D341Med (cell line): ENCODE measurements at places on chromosomes 16 and 17.

GRCh38 chr17:15122857-15123256 is 142.3 kb downstream of the PMP22 start:
- no peak for DNase-seq

- no peak for DNase-seq
These were observed 11.2 kb downstream of the P2RX1 start for GRCh38 chr17:3905017-3905520.

DNA sequence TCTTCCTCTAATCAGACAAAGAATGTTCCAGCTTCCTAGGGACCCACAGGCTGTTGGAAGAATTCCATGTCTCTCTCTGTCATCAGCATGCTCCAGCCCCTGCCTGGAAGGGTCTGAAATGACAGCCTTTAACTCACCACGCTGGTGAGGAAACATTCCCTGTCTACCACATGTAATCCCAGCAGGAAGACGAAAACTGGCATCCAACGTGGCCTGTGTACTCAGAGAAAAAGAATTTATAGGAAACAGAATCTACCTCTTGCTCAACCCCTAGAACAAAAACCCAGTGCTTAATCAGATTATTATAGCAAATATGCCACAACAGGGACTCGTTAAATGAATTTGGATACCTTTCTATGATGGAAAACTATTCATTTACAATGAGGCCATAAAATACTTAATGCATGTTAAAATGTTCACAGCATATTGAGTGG is 147.3 kb upstream of the FOXF1 start:
- no peak for DNase-seq

GRCh38 chr17:4449736-4450135 is 16.0 kb downstream of the SPNS3 start:
- DNase-seq: no peak

DNA sequence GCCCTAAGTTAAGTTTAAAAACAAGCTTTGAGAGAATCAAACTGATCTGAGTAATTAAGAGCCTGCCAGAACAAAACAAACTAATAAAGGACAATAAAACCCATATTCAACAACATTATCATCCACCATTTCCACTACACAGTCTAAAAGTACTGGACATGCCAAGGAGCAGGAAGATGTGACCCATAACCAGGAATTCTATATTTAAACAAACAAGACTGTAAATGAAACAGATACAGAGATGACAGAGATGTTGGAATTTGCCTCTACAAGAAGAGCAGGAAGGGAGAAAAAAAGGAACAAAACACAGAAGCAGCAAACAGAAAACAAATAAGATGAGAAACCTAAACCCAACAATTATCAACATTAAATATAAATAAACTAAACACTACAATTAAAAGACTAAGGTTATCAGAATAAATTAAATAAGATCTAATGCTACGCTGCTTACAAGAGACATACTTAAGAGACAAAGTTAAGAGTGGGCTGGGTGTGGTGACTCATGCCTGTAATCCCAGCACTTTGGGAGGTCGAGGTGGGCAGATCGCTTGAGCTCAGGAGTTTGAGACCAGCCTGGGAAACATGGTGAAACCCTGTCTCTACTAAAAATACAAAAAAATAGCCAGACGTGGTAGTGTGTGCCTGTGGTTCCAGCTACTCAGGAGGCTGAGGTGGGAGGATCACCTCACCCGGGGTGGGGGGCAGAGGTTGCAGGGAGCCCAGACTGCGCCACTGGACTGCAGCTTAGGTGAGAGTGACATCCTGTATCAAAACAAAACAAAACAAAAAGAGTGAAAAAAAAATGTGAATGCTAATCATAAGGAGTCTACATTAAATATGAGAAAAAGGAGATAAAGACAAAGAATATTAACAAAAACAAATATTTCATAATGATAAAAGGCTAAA is 50.6 kb downstream of the CREBBP start:
- no peak for DNase-seq

GRCh38 chr17:57412520-57413096 is 156.3 kb downstream of the MSI2 start:
- DNase-seq: no peak
